ENCODE measurements at places on chromosomes 7 and 10.

DNA sequence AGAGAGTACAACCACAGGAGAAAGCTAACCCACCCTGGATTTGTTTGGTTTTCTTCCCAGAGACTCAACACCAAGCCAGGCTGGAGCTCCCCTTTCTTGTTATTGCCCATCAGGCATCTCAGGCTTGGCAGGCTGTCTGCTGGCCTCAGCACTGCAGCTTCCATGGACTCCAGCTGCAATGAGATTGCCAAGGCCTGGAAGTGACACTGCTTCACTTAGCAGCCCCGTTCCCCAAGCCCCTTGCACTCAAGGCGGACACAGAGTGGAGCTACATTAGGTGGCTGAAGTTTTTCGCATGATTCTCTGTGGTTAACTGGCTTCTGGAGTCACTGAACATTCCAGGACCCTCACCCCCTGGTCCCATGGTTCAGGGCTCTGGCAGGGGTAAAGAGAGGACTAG lies 163.1 kb upstream of the GDF10 start:
- no peak for DNase-seq

- no peak for DNase-seq
Observed at GRCh38 chr10:131954356-131954965, 27.3 kb downstream of the BNIP3 start.

DNA sequence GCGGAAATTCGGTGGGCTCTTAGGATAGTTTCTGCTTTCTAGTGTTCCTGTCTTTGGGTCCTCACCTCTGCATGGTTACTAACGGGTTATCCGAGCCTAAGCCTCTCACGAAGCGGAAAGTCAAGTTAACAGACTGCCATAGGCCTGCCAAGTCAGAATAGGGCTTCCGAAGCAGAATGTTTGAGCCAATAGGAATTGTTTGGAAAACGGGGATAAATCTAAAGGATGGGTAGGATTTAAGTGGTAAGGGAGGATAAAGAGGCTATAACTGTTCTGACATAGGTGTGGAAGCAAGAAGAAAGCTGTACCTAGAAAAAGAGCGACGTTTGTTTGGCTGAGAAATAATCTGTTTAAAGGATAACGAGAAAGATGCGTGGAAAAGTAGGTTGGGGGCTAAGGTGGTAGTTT lies 851 bp downstream of the TMEM254 start:
- no peak for DNase-seq

- no peak for DNase-seq
Observed at GRCh38 chr10:132302421-132303310, 5.1 kb downstream of the STK32C start.

- DNase-seq: no peak
Observed at GRCh38 chr7:120055300-120055699, 217.7 kb upstream of the KCND2 start.

- peak; percentile 55 for DNase-seq
Observed at GRCh38 chr10:6148908-6149307, 53.8 kb upstream of the PFKFB3 start.

GRCh38 chr7:45404622-45405021 lies 169.5 kb upstream of the ADCY1 start:
- DNase-seq: no peak
